Fibroblast of villous mesenchyme (primary cell): ENCODE measurements at places on chromosomes 11 and 22.

DNA sequence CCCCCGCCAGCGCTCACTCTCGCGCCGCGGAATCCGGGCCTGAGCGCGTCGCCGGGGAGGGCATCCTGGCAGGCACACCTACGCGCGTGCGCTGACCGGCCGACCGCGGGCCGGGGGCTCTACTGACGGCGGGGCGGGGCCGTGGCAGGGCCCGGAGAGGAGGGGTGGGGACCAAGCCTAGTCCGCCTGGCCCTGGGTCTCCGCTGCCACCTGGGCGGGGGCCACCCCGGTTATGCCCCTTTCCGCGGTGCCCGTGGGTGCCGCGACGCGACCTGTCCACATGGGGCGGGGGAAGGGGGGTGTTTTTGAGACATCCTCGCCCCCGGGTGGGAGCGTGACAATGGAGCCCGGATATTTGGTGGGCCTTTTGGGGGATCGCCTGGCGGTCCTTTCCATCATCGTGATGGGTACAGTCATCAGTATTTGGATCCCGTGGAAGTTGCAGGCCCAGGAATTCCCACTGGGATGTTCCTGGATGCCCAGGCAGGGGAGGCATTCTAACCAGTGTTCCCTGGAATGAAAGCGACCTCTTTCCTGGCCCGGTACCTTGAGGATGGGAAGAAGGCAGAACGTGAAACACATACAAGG is 2.2 kb downstream of the NCAM1 start:
- DNase-seq = no peak

GRCh38 chr11:29272019-29272654 is 744.7 kb downstream of the KCNA4 start:
- DNase-seq = peak; percentile 40

DNA sequence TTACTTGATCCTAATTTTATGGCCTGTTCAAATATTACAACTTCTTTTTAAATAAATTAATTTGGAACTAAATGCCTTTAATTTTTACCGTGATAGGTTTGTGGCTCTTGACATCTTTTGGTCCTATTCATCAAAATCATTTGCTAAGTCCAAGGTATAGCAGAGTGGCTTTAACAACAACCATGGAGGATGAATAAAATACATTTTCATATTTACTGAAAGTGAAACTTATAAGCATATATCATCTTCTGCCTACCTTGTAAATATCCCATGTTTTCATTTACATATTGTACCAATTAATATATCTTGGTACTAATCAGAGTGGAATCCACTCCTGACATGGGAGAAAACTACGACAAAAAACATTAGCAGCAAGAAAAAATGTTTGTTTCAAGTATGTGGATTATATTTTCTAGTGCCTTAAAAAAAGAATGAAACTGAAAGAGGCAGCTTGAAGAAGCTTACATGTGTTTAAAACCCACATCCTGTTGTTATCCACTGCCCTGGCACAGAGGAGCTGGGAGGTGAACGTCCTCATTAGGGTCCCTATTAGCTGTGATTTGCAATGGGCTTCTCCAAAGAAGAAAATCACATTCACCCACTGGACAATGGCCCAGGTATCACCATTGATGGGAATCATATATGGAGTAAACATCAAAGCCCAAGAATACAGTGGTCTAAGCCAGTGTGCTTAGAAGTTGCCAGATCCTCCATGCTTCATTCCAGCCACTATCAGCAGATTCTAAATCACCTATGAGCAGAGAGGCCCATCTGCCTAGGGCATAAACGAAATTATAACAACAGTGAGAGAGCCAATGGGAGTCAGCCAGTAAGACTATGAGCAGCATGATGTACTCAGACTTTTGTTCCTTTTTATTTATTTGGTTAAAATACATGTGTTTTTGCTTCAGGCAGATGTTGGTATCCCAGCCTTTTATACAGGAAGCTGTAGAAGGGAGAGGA is 84.7 kb downstream of the MAML2 start:
- DNase-seq = peak; percentile 77

GRCh38 chr11:102850973-102851745 is 7.8 kb upstream of the MMP3 start:
- DNase-seq = peak; percentile 46

DNA sequence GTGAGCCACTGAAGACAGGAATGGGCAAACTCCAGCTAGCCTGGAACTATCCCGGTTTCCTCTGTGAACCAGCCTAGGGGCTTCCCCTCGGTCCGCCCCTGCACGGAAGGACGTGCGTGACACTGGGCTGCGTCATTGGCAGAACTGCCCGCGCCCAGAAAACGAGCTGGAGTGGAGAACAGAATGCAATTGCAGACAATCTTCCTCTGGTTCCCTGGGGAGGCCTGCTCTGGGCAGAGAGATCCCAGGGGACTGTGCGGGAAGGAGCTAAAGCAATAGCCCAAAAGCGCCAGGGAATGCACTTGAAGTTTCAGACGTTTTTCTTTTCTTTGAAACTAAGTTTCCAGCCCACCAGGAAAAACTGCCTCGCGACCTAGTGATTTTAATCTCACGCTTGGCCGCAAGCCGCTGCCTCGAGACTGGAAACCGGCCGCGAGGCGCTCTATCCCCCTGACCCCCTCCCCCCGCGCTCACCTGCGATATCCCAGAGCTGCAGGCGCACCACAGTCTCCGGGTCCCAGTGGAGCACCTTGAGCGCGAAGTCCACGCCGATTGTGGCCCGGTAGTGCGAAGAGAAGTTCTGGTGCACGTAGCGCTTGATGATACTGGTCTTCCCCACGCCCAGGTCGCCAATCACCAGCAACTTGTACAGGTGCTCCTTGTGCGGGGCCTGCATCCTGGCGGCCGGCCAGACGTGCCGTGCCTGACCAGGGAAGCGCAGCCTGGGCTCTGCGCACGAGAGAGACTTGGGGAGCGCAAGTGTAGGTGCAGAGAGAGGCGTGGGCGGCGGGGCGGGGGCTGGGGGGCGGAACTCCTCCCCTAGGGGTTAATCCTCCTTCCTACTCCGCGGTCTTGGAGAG is at the start of gene RAB38:
Gene RAB38, minus strand, starts transcription at position 735 of the 860 bp plus-strand sequence. Its CDS starts 59 bp downstream, at position 676.
- DNase-seq = peak; percentile 74

GRCh38 chr22:24066260-24066659 is 55.2 kb downstream of the CABIN1 start:
- DNase-seq = no peak

GRCh38 chr11:74019860-74020259 is 11.0 kb upstream of the UCP3 start:
- DNase-seq = no peak

- DNase-seq = no peak
Observed at GRCh38 chr11:27875831-27876775, 175.8 kb upstream of the BDNF start.

DNA sequence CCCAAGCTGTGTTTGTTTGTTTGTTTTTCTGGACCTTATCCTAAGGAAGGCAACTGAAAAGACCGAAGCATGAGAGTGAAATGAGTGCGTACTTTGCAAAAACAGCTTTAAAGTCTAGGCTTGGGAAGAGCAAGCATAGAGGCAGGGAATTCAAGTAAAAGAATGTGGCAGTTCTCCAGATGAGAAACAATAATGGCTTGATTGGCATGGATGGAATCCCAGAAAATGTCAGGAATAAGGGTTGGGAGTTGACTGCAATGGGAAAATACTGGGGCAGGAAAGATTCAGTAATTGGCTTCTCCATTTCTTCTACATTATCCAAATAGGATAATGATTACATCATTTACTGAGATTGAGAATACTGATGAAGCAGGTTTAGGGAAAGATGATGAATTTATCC is 17.5 kb downstream of the SAAL1 start:
- no peak for DNase-seq

DNA sequence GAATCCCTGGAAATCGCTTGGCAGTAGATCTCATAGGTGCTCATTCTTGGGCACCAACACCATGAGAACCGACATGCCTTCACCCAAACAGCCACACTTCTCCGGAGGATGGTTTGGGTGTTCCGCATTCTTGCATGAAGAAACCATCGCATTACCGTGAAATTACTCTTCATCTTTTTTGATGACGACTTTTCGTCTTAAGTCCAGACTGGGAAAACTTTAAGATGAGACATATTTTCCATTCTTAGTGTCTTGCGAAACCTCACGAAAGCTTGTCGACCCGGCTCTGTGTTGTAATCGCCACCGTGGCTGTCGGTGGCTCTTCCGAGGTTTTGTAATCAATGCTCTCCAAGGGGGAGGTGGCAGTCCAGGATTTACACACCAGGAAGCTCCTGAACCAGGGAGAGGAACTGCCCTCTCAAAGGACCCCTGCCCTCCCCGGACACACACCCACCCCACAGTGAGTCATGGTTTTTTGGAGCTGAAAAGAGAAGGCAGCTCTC is 1.7 kb downstream of the TOM1 start:
- peak; percentile 100 for DNase-seq

- no peak for DNase-seq
Observed at GRCh38 chr11:58621586-58622262, 741 bp upstream of the CNTF start.

DNA sequence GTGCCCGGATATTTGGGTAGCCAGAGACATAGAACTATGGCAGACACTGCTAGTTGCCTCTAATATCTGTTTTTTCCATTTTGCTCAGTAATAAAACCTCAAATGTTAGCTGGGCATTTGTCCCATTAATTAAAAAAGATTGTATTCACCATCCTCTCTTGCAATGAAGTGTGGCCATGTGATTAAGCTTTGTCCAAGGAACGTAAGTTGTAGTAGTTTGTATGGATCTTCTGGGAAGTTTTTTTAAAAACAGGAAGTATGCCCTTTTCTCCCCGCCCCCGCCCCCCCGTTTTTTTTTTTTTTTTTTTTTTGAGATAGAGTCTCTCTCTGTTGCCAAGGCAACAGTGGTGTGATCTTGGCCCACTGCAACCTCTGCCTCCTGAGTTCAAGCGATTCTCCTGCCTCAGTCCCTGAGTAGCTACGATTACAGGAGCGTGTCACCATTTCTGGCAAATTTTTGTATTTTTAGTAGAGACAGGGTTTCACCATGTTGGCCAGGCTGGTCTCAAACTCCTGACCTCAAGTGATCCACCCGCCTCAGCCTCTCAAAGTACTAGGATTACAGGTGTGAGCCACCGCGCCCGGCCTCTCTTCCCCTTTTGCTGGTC is 1.7 kb upstream of the TMEM135 start:
- DNase-seq = no peak

DNA sequence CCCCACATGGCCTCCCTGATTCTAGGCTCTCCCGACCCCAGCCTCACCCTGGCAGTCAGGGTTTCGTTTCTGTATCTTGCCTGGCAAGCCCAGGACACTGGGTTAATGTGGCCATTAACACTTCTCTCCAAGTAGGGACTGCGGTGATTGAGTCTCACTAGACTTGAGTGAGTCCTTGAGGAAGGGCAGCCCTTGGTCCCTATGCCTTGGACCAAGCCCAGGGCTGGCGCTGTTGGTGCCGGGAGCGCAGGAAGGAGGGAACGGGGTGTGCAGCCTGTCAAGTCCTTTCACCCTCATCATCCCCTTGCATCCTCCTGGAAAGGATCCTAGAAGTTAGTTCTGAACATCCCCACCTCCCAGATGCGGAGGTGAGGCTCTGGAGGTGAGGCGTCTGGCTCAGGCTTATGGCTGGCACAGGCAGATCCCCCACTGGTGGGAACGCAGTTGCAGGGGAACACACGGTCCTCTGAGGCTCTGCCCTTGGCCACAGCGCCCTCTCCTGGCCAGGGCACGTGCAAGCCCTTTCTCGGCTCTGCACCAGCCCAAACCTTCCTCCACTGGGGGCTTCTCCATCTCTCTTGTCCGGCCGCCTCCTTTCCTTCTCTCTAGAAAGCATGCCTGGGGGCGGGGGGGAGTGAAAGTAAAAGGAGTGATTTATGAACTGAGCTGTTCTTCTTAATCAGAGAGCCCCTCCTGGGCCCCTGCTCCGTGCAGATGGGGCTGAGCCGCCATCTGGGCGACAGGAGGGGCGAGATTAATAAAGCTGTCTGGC is 56.7 kb downstream of the TP53I11 start:
- peak; percentile 70 for DNase-seq

DNA sequence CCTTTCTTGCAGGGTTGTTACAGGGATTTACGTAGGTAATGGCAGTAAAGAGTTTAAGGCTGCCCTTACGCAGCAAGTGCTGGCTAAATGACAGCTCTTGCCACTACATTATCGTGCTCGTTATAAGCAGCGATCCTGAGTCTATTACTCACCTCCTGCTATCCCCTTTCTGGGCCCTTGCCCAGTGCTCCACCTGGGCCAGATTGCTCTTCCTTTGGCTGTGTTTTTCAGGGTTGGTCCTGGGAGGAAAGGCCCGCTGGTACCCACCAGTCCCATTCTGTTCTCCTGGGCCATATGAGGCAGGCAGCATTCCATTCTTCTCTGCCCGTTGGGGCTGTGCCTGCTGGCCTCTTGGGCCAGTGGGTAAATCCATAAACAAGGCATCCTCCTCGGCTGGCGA is 87.5 kb downstream of the C11orf58 start:
- no peak for DNase-seq

GRCh38 chr22:50599816-50600455 is 657 bp upstream of the MAPK8IP2 start:
- peak; percentile 40 for DNase-seq

- peak; percentile 14 for DNase-seq
Observed at GRCh38 chr11:15774388-15774939, 581.9 kb downstream of the SOX6 start.

- no peak for DNase-seq
Observed at GRCh38 chr11:26541870-26542269, 30.2 kb downstream of the MUC15 start.

GRCh38 chr11:9461760-9462134 is 935 bp downstream of the ZNF143 start:
- peak; percentile 31 for DNase-seq

DNA sequence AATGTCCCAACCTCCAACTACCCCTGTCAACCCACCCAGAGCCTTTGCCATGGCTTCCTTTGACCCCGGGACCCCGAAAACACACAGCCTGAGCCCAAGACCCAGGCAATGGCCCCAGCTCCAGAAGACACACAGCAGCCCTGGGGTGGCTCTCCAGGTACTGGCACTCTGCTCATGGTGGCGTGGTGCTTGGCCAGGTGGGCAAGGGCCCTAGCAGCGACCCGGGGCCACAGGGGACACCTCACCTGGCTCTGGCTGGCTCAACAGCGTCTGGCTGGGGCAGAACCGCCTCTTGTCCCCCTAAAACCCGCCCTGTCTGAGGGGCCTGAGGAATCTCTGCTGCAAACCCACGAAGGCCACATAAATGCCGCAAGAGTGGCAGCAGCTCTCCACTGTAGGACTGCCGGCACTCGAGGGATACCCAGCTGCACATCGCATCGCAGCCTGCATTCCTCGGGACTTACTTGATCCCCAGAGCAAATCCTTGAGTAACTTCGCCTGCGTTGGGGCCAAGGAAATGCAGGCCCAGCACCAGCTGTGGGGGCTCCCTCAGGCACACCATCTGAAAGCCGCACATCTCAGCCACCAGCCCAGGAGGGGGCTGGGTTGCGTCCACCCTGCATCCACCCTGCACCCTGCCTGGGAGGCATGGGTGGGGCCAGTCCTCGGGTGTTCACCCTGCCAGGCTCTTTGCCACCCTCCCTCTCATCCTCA is 23.1 kb upstream of the GNB1L start:
- peak; percentile 66 for DNase-seq

DNA sequence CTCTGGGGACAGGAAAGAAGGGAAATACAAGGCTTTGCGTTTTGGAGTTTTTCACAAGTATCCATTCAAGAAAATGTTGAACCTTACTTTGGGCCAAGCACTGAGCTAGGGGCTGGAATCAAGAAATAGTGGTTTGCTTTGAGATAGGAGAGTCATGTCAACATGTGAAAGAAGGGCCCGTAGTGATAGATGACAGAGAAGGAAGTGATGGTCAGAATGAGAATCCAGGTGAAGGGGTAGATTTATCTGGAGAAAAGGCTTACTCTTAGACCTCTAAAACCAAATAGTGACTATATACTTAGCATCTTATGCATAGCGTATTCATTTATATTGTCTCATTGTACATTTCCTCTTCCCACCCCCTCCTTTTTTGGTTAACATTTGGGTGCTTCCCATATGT is 87.3 kb downstream of the GAB2 start:
- no peak for DNase-seq
